ENCODE measurements at places on chromosomes 16 and 17. TPM values are rescaled to one million over a fixed set of nuclear protein-coding genes. Genes with fewer than 3 reads are reported as not detected.

Gene GLTPD2
- total RNA-seq, result not detected

Gene MT1F
- total RNA-seq, result 8.2 TPM

Gene KRTAP2-1
- not detected for total RNA-seq

Gene DUSP3
- total RNA-seq, result 80.3 TPM

Gene HOXB4
- 0.92 TPM for total RNA-seq

DNA sequence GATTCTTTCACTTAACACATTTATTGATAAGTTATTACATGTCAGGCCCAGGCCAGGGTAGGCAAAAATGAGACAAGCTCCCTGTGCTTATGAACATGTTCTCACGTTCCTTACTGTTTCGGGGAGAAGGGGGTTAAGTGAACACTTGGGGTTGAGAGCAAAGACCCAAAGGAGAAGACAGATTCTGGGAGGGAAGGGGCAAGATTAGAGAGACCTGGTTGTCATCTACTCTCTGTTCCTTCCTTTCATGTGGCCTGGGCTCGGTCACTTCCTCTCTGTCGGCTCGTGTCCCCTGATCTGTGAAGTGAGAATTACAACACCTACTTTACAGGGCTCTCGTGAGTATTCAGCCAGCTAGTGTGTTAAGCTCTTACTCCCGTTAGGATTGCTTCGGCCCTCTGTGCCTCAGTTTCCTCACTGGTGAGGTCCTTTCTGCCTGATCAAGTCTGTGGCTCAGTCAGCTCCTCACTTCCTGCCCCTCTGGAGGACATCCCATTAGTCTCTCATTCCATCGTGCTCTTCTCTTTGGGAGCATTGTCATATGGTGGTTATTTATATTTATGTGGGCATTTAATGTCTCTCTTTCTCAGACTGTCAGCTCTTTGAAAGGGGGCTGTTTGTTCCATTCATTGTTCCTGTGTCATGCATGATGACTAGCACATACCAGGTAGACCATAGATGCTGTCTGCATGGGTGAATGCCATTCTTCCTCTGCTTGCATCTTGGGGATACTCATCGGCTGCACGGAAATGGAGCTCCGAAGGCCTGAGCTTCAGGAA, 38.9 kb downstream of the PLCG2 start:
- DNase-seq, result no peak

GRCh38 chr16:57471209-57471608, 8.7 kb downstream of the POLR2C start:
- no peak for DNase-seq

DNA sequence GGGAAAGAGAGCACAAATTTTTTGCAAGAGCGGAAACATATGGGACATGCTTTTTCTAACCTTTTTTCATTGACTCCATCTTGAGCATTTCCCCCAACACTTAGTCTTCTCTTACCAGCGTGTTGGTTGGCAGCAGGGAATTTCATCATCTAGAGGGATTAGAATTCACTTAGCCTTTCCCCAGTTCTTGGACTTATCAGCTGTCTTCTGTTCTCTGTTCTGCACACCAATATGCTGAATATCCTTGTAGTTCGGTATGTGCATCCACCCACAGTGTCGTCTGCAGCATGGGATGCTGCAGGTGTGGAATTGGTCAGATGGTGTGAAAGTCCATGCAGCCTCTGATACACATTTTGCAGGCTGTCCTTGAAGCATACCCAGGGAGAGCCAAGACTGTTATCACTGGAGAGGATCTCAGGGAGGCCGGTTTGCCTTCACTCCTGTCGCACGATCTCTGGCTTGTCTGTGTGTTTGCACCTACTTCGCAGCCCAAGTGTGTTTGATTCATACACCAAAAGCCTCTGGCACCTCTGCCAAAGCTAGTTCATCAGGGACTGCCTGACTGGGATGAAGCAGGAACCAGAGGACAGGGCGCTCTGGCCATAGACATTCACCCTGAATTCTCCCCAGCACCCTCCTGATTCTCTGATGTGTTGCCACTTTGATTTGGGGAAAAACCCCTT, 93.3 kb downstream of the SOCS1 start:
- DNase-seq, result no peak

GRCh38 chr16:21650521-21650920, 1.9 kb downstream of the IGSF6 start:
- no peak for DNase-seq

DNA sequence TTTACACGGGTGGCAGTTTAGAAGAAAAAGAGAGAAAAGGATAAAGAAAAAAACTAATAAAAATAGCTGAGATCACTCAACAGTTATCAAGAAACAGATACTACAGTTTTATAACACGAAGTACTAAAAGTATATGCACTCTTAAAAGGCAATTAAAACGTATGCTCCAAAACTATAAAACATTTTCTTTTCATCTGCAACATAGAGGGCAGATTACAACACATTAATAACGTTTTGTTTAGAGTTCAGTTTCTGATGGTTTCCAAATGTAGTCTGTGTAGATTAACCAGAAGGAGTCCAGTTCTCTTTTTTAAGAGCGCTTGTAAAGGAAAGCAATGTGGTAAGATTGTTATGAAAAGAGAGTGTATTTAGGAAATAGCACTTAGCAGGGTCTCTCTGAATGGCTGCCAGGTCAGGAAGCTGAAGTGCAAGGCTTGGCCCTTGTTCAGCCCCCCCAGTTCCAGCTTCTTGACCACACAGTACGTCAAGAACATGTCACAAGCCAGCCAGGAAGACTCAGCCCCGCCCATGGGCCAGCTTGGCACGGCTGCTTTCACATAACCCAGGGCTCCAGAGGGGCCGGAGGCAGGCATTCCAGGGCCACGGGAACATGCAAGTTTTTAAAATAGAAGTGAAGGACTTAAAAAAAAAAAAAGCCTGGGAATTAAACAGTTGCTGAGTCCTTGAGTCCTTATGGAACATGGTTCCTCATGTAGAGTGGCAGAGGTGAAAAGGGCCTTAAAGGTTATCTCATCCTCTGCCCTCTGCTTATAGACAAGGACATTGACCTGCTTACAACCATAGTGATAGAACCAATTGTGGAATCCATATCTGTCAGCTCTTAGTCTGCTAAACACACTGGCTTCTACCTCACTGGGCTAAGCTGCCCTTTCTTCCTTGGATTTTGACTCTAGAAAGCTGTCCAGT, 147.4 kb upstream of the TBX2 start:
- peak; percentile 84 for DNase-seq

GRCh38 chr17:62611292-62611691, 16.2 kb upstream of the MRC2 start:
- no peak for DNase-seq

DNA sequence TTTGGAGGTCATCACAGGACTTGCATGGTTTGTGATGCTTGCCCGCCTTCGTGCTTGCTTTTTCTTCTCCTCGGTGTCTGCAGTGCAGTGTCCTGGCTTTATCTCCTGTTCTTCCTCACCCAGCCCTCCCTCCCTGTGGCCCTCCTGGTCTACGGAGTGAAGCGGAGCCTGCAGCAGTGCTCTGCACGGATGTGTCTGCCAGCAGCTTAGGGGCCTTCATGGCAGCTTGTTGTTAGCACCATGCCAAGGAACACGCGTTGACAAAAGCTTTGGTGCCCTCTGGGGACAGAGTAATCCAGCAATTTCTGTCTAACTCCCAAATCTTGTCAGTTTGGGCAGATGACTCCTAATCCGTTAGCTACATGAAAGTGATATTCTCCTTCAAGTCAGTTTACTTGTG, 9.9 kb downstream of the DHODH start:
- no peak for DNase-seq

DNA sequence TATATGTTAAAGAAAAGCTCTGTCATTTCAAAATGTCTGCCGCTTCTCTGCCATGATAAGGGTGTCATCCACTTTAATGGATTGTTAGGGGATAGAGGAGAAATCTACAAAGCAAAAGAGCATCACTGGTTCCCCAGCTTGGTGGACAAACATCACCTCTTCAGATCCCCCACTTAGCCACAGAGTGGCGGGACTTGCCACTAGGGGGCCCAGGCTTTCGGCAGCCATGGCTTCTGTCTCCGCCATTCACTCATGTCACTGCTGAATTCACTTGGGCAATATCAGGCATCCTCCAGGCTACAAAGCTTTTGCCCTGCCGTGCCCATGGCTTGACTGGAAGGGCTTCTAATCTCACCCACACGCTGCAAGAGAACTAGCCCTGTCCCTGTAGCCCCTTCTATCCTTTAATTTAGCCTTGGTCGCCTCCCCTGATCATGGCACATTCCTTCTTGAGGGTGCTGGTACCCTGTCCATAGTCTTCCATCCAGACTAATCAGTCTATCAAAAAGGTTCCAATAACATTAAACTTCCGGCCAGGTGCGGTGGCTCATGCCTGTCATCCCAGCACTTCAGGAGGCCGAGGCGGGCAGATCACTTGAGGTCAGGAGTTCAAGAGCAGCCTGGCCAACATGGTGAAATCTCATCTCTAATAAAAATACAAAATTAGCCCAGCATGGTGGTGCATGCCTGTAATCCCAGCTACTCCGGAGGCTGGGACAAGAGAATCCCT, 34.7 kb downstream of the SBK1 start:
- peak; percentile 42 for DNase-seq

- no peak for DNase-seq
Measured at GRCh38 chr16:19718624-19718965, 524 bp downstream of the IQCK start.

DNA sequence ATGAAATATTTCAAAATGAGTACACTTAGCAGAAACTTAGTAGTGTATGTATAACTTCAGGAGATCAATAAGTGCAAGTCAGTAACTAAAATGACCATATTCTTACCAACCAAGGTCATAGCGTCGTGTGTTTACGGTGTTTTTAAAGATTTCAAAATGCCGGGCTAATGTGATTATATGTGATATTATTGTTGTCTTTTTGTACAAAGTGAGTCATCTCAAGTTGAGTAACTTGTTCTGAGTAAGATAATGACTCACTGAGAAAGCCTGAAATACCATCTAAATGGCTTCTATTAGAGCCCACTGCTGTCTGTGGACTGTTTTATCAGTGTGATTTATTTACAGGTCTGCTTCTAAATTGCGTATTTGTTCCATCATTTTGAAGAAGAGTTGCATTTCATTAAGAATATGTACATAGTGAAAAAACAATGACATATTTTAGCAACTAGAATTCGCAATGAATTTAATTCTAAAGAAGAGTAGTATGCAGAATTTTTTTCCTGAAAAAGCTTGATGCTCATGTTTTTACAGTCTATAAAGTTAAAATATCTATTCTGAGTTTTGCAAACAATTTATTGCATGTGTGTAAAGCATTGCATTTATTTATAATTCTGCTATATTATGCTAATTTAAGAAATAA, 12.7 kb downstream of the KRT12 start:
- DNase-seq, result no peak

GRCh38 chr16:68608330-68608729, 36.8 kb upstream of the CDH3 start:
- DNase-seq, result no peak

- DNase-seq, result peak; percentile 65
Measured at GRCh38 chr16:8005096-8005860, 585.0 kb downstream of the TMEM114 start.

GRCh38 chr17:51745993-51746392, 412.5 kb downstream of the CA10 start:
- DNase-seq, result no peak

- DNase-seq, result no peak
Measured at GRCh38 chr16:25012525-25012991, 2.6 kb downstream of the ARHGAP17 start.

DNA sequence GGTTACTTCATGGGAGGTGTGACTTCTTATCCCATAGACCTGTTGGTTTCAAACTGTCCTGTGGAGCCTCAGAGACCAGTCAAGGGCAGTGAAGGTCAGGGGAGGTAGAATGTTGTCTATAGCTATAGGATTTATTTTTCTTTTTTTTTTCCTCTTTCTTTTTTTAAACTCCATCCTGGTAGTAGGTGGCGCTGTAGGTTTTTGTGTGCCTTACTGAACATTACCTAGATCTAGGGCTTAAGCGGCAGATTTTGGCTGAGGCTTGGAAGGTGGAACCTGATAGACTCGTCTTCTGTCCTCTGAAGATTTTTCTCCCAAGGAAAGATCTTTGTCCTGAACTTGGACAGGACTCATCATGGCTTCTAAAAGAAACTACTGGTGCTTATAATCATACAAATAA, 8.2 kb upstream of the LASP1NB start:
- no peak for DNase-seq

GRCh38 chr16:13995194-13995593, 75.2 kb downstream of the ERCC4 start:
- no peak for DNase-seq

GRCh38 chr16:48676836-48677235, 66.9 kb upstream of the N4BP1 start:
- no peak for DNase-seq

DNA sequence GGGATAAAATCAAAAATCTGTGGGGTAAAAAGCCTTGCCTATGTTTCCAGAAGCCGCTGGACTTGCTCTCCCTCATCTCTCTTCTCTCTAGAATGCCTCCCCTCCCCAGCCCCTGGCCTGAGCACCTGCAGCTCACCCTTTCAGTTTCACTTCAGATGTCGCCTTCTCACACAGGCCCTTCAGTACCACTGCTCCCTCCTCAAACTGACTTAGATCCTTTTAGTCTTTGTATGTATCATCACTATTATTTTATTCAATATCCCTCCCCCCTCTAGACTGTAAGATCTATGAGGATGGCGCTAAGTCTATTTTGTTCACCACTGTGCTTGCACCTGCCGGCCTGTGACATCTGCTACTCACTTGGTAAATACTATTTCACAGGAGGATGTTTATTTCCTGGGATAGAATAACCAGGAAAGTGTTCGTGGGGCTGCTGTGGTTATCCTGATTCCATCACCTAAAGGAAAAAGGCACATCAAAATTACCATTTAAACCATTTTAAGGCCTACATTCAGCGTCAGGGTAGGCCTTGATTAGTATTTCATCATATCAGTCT, 122.3 kb downstream of the MRTFB start:
- DNase-seq, result no peak

DNA sequence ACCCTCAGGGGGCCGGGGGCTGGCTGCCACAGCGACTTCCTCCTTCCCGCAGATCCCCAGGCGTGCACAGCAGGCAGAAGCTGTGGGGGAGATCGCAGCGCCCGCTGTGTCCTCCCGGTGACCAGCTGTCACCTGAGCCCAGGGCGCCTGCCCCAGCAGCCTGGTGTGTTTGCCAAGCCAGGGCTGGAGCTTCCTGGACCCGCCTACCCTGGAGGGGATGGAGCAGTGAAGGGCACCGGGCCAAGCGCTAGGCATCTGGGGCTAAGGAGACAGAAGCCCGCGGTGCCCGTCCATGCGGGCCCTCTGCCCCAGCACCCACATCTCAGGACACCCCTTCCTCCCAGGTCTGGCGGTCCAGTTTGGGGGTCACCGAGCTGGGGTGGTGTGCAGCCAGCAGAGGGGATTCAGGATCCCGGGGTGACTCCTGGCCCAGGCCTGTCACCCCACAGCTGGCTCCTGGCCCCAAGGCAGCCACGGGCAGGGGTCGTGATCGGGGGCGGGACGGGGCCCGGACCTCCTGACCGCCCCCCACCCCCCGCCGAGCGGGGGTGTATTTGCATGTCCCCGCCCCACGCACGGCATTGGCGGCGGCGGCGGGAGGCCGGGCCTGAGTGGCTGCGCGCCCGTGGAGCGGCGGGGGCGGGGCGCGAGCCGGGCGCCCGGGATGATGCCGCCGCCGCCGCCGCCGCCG, at the start of gene RAB26:
Gene RAB26 (plus strand): TSS at position 645 of the 691 bp plus-strand sequence. CDS start 159 bp downstream, outside the sequence.
- peak; percentile 90 for DNase-seq

- DNase-seq, result no peak
Measured at GRCh38 chr17:71762526-71762925, 358.3 kb upstream of the SOX9 start.

All from tongue (tissue), 3 donors.